ENCODE measurements at places on chromosomes 11 and 22.
A peak's percentile ranks its signal among the peaks of the same experiment; 100 is the strongest.

DNA sequence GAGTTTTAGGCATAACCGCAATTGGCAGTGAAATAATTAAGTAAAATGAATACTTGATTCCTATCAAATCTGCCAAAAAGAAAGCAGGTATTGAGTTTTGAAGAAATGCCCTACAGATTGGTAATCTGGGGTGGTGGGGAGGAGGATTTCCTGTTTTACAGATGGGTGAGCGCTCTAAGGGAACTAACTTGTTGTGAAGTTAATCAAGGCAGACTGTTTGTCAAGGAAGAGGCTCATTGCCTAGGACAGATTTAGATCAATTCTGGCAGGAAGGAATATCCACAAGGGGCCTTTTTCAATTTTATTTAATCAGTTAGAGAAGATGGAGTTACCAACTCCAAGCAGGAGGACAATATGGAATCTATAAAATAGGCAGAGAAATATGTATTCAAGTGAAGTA, 271.5 kb upstream of the CCDC90B start:
- no peak for DNase-seq

- DNase-seq, result no peak
Measured at GRCh38 chr11:66902486-66903177, 45.8 kb downstream of the LRFN4 start.

DNA sequence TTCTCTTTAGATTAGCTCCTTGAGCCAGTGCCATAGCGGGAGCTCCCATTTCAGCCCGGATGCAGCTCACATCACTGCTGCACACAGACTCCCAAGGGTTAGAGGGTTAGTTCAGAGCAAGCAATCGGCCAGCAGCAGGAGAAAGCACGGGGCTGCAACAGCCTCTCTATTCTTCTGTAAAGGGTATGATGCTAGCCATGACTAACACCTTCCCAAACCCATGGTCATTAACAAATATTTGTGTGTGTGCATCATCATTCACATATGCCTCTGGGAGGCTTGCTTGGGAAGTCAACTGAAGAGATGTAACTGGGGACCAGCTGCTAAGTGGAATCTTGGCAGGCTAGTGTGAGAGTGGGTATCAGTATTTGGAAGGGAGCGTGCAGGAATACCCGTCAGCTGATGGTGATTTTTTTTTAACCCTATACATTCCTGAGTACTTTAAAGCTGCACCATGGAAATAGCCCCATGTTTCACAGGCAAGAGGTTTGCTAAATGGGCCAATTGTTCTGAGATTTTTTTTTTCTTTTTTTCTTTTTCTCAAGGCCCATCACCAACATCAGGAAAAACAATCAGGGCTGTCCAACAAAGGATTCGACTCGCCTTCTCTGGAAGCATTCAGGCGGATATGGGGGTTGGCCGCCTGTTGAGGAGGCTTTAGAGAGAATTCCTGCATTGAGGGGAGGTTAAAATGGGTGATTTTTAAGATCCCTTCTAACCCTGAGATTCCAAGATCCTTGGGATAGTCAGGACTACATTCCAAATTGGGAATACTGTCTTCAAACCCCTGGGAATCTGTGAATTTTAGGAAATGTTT, 33.2 kb upstream of the CCDC89 start:
- DNase-seq, result peak; percentile 63

DNA sequence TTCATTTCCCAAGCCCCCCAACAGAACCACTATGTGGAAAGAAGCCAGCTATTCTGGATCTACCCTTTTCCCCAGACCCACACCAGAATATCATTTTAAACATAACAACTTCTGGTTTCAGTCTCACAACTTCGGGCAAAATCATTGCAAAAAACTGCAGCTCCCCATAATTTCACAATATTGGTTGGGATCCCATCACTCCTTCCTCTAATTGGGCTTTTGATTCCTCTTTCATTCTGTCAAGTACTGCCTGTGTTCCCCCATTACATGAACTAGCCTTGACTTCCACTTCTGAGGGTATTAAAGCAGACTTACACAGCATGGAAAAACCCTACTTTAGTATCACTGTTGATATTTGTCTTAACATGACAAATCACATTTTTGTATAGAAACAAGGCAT, 4.1 kb upstream of the APOL3 start:
- no peak for DNase-seq

- DNase-seq, result no peak
Measured at GRCh38 chr11:70501051-70501901, 102.9 kb downstream of the CTTN start.

Data from H9 (cell line).